ENCODE measurements at places on chromosomes 3 and 15. TPM values are rescaled to one million over a fixed set of nuclear protein-coding genes. Genes with fewer than 3 reads are reported as not detected.

GRCh38 chr3:171311784-171312183, 148.4 kb downstream of the TNIK start:
- H3K27me3 ChIP-seq: no peaks in the 10 kb centered on the region
- peaks cover under 1% of the 10 kb centered on the region for H3K4me1 ChIP-seq

Gene SIDT1
- not detected for total RNA-seq

GRCh38 chr3:129003578-129004112, 2.5 kb downstream of the EFCC1 start:
- H3K4me1 ChIP-seq: peaks cover 18% of the 10 kb centered on the region
- peak overlapping the region; percentile 54 for H3K4me3 ChIP-seq
- peak overlapping the region; percentile 68 for H3K27ac ChIP-seq
- H3K27me3 ChIP-seq: no peaks in the 10 kb centered on the region

GRCh38 chr3:147962408-147963164, 553.4 kb downstream of the ZIC1 start:
- H3K27ac ChIP-seq: no peak overlapping the region
- H3K36me3 ChIP-seq: no peaks in the 10 kb centered on the region
- no peaks in the 10 kb centered on the region for H3K27me3 ChIP-seq
- no peaks in the 10 kb centered on the region for H3K4me1 ChIP-seq

DNA sequence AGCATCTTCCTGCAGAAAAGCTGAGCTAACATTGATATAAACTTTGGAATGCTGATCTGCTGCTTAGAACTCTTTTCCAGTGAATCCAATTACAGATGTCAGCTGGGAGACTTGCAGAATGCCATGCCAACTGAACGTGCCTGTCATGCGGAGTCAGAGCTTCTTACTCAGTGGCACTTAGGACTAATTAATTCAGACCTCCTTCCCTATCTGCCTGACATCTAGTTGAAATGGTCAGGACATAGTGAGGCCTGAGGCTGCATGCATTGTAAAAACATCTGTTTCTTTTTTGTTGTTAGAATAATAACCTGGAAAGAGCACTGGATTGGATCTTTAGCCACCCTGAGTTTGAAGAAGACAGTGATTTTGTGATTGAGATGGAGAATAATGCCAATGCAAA, 112.6 kb downstream of the USP13 start:
- H3K27ac ChIP-seq: no peak overlapping the region
- H3K27me3 ChIP-seq: no peaks in the 10 kb centered on the region
- H3K4me1 ChIP-seq: no peaks in the 10 kb centered on the region
- no peak for DNase-seq

GRCh38 chr3:165194511-165195240, 1.5 kb downstream of the SLITRK3 start:
- no peak overlapping the region for H3K4me3 ChIP-seq
- H3K27me3 ChIP-seq: no peaks in the 10 kb centered on the region
- no peaks in the 10 kb centered on the region for H3K4me1 ChIP-seq
- H3K36me3 ChIP-seq: no peaks in the 10 kb centered on the region

Gene SCN5A
- 11.5 TPM for total RNA-seq

Gene ACY1
- 73.2 TPM for total RNA-seq

GRCh38 chr15:64622410-64623260, 152.8 kb downstream of the RBPMS2 start:
- H3K27ac ChIP-seq: no peak overlapping the region
- H3K4me1 ChIP-seq: no peaks in the 10 kb centered on the region
- no peak for DNase-seq

Gene ILDR1
- 2.9 TPM for total RNA-seq

DNA sequence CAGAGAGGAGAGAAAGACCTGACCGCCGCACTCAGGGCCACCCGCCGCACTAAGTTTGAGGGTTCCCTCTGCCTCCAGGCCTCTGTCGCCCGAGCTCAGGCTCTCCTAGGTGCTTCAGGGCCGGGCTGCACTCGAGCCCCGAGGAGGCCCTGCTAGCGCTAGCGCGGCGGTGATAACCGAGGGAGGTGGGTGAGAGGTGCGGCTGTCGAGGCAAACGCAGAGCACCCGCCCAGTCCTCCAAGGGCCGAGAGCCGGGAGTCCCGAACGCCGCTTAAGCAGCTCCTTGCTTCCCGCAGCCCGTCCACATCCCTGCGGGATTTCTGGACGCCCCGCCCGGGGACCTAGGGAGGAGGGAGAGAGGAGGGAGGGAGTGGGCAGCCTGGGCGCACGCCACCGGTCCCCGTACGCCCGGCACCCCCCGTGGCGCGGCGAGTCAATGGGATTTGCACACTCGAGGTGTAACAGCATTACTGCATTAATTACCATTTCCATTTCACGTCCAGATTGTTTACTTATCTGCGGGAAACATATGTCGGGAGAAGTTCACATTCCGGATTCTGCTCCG, 6.8 kb downstream of the SOX14 start:
- H3K27me3 ChIP-seq: peaks cover 44% of the 10 kb centered on the region
- DNase-seq: no peak
- no peak overlapping the region for H3K27ac ChIP-seq
- no peaks in the 10 kb centered on the region for H3K4me1 ChIP-seq

GRCh38 chr3:177571271-177571943, 374.1 kb upstream of the TBL1XR1 start:
- no peak overlapping the region for H3K27ac ChIP-seq
- no peaks in the 10 kb centered on the region for H3K27me3 ChIP-seq
- no peaks in the 10 kb centered on the region for H3K4me1 ChIP-seq
- no peak overlapping the region for H3K4me3 ChIP-seq

Gene HTD2
- total RNA-seq: 13.5 TPM

GRCh38 chr3:160127308-160127707, 97.9 kb upstream of the C3orf80 start:
- no peak overlapping the region for H3K4me3 ChIP-seq
- H3K36me3 ChIP-seq: no peaks in the 10 kb centered on the region
- H3K27ac ChIP-seq: no peak overlapping the region
- no peaks in the 10 kb centered on the region for H3K27me3 ChIP-seq

GRCh38 chr15:41233367-41233771, 2.3 kb downstream of the CHP1 start:
- no peak overlapping the region for H3K27ac ChIP-seq
- H3K4me3 ChIP-seq: no peak overlapping the region
- H3K27me3 ChIP-seq: no peaks in the 10 kb centered on the region

DNA sequence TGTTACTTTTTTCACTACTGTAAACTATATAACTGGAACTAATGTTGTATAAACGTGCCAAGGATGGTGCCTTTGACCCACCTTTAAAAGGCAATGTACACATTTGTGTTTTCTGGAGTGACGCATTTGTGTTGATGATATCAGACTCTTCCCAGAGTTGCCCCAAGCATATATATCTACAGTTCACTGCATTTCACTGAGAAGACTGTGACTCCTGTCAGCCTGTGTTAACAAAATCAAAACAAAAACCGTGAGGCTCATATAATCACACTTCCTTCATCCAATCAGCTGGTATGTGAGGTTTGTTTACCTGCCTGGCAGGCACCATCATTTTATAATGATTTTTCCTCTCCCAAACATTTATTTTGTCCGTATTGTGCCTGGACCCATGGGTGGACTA, 117.6 kb upstream of the ROBO1 start:
- H3K36me3 ChIP-seq: no peaks in the 10 kb centered on the region
- no peak overlapping the region for H3K4me3 ChIP-seq
- H3K27ac ChIP-seq: no peak overlapping the region
- no peaks in the 10 kb centered on the region for H3K27me3 ChIP-seq
- H3K4me1 ChIP-seq: no peaks in the 10 kb centered on the region

DNA sequence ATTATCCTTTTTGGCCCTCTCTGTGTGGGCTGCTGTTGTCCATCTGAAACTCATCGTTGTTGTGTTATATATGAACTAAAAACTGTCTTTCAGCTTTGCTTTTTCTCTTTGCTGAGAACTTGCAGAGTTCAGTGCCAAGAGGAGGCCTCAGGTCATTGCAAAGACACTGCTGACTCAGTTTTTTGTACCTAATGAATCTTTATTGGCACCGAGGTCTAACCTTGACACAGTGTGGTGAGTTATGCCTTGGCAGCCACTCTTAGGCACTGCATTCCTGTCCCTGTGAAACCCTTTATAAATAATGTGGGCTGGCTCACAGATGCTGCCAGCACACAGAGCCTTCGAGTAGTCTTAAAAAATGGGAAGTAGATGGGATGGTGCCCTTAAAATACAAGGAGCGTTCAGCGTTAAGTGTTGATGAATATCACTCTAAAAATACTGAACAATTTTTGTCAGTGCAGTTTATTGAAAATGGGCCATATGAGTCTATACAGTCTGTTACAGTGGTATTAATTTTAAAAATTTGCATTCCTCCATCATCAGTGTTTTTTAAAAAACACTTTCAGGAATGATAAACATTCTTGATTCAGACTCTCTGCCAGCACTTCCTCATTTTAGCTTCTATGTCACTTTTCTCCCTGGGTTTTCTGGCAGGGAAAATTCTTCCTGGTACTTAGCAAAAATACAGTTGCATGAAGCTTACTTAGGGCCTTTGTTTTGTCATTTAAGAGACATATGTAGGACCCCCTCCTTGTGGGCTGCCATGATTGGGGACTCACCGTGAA, 234.1 kb downstream of the CACNA2D3 start:
- H3K4me1 ChIP-seq: no peaks in the 10 kb centered on the region
- H3K4me3 ChIP-seq: no peak overlapping the region
- H3K27me3 ChIP-seq: peaks cover 5% of the 10 kb centered on the region
- DNase-seq: no peak
- no peak overlapping the region for H3K27ac ChIP-seq

DNA sequence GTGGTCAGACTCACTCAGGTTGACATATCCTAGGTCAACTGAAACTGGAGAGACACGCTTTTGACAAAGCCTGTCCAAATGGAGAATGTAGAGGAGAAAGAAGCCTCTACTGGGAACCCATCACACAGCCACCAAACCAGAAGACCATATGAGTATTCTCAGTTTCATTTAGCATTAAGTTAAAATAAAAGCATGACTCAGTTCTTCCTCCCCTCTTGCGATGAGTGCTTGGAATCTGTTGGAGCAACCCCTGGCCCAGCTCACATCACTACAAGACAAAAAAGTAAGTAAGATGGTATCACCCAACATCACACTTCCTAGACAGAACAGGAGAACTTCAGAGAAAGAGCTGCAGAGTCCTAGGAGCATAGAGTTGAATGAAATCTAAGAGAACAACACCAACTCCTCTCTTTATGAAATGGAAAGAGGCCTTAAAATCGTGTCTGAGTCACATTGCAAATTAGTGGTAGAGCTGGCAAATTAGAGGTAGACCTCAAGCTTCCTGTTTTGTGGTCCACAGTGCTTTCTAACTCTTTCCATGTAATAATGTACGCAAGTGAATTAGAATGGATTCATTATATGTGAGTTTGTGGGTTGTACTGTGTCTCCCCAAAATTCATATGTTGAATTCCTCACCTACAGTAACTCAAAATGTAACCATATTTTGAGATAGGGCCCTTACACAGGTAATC, 51.2 kb downstream of the FGF12 start:
- H3K36me3 ChIP-seq: no peaks in the 10 kb centered on the region
- H3K4me1 ChIP-seq: no peaks in the 10 kb centered on the region
- no peak overlapping the region for H3K4me3 ChIP-seq
- DNase-seq: no peak
- H3K27ac ChIP-seq: no peak overlapping the region
- peaks cover 3% of the 10 kb centered on the region for H3K27me3 ChIP-seq

Gene SUSD5
- total RNA-seq: not detected

GRCh38 chr3:19485267-19485666, 337.0 kb downstream of the KCNH8 start:
- no peak overlapping the region for H3K4me3 ChIP-seq
- no peaks in the 10 kb centered on the region for H3K36me3 ChIP-seq
- DNase-seq: no peak
- no peaks in the 10 kb centered on the region for H3K4me1 ChIP-seq
- H3K27me3 ChIP-seq: no peaks in the 10 kb centered on the region
- H3K27ac ChIP-seq: no peak overlapping the region

DNA sequence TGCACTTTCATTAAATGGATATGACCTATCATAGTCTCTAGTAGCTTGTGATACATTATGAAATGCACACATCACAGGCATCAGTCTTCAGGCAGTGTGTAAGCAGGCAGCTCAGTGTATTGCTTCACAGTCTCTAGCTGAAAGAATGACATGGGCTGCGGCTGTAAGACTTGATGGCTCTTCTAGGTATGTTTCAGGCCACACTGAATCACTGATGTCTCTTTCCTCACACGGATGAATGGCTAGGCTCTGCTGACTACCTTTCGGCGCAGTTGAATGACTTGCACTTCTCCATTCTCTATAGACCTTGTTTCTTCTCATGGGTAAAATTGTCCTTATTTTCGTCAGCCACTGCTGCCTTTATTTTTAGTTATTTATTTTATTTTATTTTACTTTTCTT, 15.4 kb downstream of the APH1B start:
- no peak for DNase-seq
- no peaks in the 10 kb centered on the region for H3K27me3 ChIP-seq
- no peaks in the 10 kb centered on the region for H3K4me1 ChIP-seq
- H3K27ac ChIP-seq: no peak overlapping the region
- H3K4me3 ChIP-seq: no peak overlapping the region

GRCh38 chr3:140599496-140599895, 78.4 kb upstream of the TRIM42 start:
- H3K4me1 ChIP-seq: no peaks in the 10 kb centered on the region
- no peak overlapping the region for H3K4me3 ChIP-seq
- peaks cover 48% of the 10 kb centered on the region for H3K27me3 ChIP-seq
- DNase-seq: no peak
- H3K36me3 ChIP-seq: no peaks in the 10 kb centered on the region

- peaks cover 53% of the 10 kb centered on the region for H3K4me1 ChIP-seq
- H3K4me3 ChIP-seq: no peak overlapping the region
- H3K27me3 ChIP-seq: no peaks in the 10 kb centered on the region
- no peak for DNase-seq
- no peak overlapping the region for H3K27ac ChIP-seq
Measured at GRCh38 chr3:12751571-12751970, 7.5 kb downstream of the TMEM40 start.

DNA sequence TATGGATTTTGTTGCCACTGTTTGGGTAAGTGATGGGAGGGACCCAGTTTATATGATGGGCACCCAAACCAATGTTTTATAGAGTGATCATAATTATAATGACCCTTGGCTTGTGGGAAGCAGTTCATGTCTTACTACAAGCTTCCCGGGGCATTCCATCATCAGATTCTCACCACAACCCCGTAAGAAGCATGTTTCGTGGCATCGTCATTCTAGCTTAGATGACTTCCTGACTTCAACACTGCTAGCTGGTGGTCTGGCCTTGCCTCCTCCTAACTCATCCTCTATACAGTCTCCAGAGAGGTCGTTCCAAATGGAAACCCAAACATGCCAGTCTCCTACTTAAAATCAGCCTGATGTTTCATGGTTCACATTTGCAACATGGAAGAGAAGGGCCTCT, 226.9 kb downstream of the ADAMTS9 start:
- H3K4me3 ChIP-seq: no peak overlapping the region
- DNase-seq: no peak
- no peaks in the 10 kb centered on the region for H3K4me1 ChIP-seq

Gene C2CD4B
- total RNA-seq: not detected

GRCh38 chr15:77196381-77196780, 125.5 kb upstream of the TSPAN3 start:
- H3K4me1 ChIP-seq: no peaks in the 10 kb centered on the region
- no peaks in the 10 kb centered on the region for H3K36me3 ChIP-seq
- DNase-seq: no peak
- no peak overlapping the region for H3K27ac ChIP-seq
- H3K27me3 ChIP-seq: no peaks in the 10 kb centered on the region

- H3K4me3 ChIP-seq: no peak overlapping the region
- no peaks in the 10 kb centered on the region for H3K36me3 ChIP-seq
- no peaks in the 10 kb centered on the region for H3K27me3 ChIP-seq
- H3K27ac ChIP-seq: no peak overlapping the region
Measured at GRCh38 chr3:171743327-171744157, 66.7 kb downstream of the PLD1 start.
